ENCODE measurements at places on chromosomes 5 and 9. TPM values are rescaled to one million over a fixed set of nuclear protein-coding genes. Genes with fewer than 3 reads are reported as not detected.

- no peak for DNase-seq
Observed at GRCh38 chr9:124198948-124199347, 58.8 kb upstream of the NEK6 start.

DNA sequence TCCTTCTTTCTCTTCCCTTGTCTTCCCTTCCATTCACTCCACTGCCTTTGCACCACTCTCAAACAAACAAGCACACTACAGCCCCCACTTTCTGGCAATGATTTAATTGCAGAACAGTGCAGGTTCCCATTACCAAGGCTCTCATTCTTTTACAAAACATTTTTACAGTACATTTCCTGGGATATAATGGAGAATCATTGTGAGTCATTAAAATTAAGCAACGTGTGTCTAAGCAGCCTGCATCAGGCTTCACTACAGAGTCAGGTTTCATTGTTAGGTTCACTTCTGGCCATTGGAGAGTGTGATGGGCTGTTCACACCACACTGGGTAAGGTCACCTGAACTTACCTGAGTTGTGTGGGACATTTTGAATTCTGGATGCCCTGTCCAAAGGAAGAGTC lies 303.5 kb downstream of the TRIM32 start:
- DNase-seq, result no peak

- DNase-seq, result no peak
Observed at GRCh38 chr5:28234356-28234968, 1196.1 kb upstream of the CDH9 start.

GRCh38 chr5:17252543-17252942 lies 35.1 kb downstream of the BASP1 start:
- no peak for DNase-seq

Gene MYO10
- 31.4 TPM for total RNA-seq
